ENCODE measurements at places on chromosomes 4 and X. TPM values are rescaled to one million over a fixed set of nuclear protein-coding genes. Genes with fewer than 3 reads are reported as not detected.

Gene SGCB
- total RNA-seq: 74.6 TPM

Gene DOCK11
- total RNA-seq: 4.2 TPM

DNA sequence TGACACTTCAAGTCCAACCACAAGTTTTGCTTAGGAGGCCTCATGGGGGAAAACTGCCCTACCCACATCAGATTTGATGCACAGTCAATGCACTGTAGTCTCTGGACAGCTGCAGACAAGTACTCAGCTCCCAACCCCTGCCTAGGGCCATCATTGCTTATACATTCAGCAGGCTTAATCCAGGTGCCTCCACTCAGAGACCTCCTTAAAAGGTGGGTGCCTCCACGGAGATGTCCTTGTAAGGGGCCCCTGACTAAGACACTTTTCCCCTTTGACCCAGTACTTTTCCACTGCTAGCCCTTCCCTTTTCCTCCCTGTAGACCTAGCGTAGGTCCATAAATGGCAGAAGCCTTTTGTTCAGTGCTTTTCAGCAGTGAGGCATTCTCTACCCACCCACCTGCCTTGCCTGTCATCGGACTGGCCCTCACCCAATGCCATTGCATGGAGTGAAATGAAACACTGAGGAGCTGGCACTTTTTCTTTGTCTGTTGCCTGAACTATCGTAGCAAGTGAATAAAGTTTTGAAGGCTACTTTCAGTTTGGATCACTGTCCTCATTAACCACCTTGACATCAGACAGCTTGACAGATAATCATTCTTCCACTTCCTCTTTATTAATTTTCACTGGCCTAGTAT lies 23.8 kb upstream of the PLK4 start:
- DNase-seq: no peak

DNA sequence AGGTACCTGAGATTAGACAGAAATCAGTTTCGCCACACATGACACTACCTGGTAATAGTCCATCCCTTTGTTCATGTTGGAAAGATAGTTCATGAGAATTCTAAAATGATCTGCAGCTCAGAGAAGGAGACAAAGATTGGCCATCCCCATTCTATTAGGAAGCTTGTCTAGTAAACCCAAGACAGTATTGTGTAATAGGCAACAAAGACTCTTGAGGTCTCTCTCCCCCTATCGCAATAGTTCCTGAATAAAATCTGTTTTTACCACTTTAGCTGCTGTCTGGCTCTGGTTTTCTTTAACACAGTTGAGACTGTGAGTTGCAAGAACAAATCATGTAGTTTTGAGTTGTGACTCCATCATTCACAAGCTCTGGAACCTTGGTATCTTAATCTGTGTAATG lies 14.8 kb upstream of the BBS7 start:
- no peak for DNase-seq
